ENCODE measurements at places on chromosomes 5 and 9. TPM values are rescaled to one million over a fixed set of nuclear protein-coding genes. Genes with fewer than 3 reads are reported as not detected.

- no peak overlapping the region for H3K27ac ChIP-seq
- no peak overlapping the region for H3K4me3 ChIP-seq
- H3K4me1 ChIP-seq = no peaks in the 10 kb centered on the region
- H3K36me3 ChIP-seq = no peaks in the 10 kb centered on the region
Measured at GRCh38 chr9:20405616-20406015, 216.7 kb downstream of the MLLT3 start.

DNA sequence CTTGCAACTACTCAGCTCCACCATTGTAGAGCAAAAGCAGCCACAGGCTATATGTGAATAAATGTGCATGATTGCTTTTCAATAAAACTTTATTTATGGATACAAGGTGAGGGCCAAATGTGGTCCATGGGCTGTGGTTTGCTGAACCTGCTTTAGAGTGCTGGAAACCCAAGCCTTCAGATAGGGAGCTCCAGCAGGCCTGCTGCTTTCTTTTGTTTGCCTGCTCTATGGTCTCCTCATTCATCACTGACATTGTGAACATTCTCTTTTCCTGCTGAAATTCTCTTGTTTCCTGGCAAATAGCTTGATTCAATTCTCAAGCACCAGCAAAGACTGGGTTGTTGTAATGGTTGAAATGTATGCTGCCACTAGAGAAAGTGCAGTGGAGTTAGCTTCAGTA is 26.0 kb downstream of the EGFLAM start:
- H3K4me3 ChIP-seq = no peak overlapping the region
- no peaks in the 10 kb centered on the region for H3K27me3 ChIP-seq
- H3K36me3 ChIP-seq = no peaks in the 10 kb centered on the region
- H3K27ac ChIP-seq = no peak overlapping the region
- no peak for DNase-seq

- peak; percentile 82 for DNase-seq
- H3K27ac ChIP-seq = peak within 1 kb of the TSS; percentile 97
- H3K4me1 ChIP-seq = peaks cover 11% of the 10 kb centered on the region
- H3K27me3 ChIP-seq = no peaks in the 10 kb centered on the region
- peak within 1 kb of the TSS; percentile 98 for H3K4me3 ChIP-seq
Measured at GRCh38 chr9:131393622-131394463, at the start of gene PRRC2B. TSS of gene PRRC2B (plus strand) at chr9:131394086. CDS start at chr9:131430145, 36,059 bp downstream.

DNA sequence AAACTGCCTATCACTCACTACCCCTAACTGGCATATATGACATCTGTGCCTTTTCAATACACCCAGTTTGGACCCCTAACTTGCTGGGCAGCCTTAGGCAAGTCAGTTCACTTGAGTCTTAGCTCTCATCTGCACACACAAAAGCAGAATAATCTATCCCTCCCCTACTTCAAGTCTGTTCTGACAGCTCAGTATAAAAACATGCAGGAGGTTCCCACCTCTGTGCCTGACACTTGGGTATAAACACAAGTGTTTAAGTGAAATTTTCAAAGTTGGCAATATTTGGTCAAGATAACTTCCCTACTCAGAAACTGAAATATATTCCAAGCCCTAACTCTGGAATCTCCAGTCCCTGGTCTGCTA is 12.6 kb downstream of the HNRNPH1 start:
- no peaks in the 10 kb centered on the region for H3K4me1 ChIP-seq
- no peak overlapping the region for H3K4me3 ChIP-seq
- H3K27ac ChIP-seq = no peak overlapping the region
- H3K36me3 ChIP-seq = no peaks in the 10 kb centered on the region

- no peak overlapping the region for H3K4me3 ChIP-seq
- no peaks in the 10 kb centered on the region for H3K27me3 ChIP-seq
- H3K4me1 ChIP-seq = no peaks in the 10 kb centered on the region
- no peaks in the 10 kb centered on the region for H3K36me3 ChIP-seq
- no peak overlapping the region for H3K27ac ChIP-seq
Measured at GRCh38 chr9:123266655-123267399, 1.6 kb downstream of the STRBP start.

DNA sequence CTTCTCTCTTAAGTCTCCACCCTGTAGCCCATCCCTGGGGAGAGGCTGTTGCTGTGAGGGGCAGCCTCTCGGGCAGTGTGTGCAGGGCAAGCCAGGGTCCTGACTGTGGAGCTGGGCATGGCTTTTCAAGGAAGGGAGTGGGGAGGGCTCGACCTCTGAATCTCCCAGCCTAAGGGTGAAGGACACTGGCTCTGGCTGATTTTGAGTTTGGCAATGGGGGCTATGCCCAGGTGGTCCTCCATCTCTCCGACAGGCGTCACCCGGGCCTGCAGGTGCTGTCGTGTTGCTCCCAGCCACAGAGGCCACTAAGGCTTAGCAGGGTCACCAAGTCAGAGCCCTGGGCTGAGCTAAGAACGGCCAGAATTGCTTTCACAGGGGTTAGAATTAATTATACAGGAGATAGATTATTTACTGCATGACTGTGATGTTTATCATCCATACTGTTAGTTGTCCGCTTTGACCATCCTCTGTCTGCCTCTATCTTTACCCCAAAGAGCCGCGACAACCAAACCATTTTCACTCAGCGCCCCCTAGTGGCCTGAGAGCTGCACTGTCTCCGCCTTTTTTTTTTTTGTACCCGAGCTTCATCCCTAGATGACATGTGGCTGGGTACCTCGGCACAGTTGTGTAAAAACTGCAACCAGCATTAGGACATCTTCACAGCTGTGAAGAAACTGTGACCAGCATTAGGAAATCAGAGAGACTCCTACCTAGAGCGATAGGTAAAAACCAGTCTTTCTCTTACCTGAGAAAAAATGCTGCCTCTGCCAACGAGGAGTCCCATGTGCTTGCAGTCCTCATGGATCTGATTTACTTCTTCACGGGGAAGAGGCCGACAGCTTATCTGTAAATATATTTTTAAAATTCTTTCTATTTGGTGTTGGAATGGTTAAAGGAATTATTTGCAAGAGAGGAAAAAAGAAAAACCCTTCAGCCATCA is 44.5 kb downstream of the AGXT2 start:
- H3K27me3 ChIP-seq = no peaks in the 10 kb centered on the region
- H3K4me3 ChIP-seq = no peak overlapping the region
- H3K36me3 ChIP-seq = no peaks in the 10 kb centered on the region
- H3K27ac ChIP-seq = no peak overlapping the region

DNA sequence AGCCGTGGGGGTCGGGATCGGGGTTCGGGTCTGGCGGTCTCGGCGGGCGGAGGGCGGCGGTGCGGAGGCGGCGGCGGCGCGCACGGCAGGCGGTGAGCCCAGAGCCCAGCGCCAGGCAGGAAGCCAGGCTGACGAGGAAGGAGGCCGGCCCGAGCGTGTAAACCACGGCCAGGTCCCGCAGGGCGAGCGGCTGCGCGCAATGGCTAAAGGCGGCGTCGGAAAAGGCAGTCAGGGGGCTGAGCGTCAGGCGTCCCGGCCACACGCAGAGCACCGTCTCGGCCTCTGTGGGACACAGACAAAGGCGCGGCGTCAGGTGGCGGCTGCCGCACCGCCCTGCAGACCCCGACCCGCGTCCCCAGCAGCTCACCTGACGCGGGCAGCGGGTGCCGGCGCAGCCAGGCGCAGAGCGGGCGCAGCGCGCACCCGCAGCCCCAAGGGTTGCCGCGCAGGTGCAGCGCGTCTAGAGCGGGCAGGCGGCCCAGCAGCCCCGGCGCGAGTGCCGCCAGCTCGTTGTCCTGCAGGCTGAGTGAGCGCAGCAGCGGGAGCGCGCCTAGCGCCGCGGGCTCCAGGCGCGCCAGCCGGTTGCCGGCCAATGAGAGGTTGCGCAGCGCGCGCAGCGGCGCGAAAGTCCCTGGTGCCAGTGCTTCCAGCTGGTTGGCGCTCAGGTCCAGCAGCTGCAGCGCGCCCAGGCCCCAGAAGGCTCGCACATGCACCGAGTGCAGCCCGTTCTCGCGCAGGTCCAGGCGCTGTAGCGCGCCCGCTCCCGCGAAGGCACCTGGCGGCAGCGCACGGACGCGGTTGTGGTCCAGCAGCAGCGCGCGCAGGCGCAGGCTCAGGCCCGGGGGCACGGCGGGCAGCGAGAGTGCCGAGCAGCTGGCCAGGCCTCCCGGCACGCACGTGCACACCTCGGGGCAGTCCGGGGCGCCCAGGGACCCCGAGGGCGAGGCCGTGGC is 671 bp downstream of the LRRC26 start:
- peaks cover 28% of the 10 kb centered on the region for H3K27me3 ChIP-seq
- DNase-seq = no peak
- H3K4me1 ChIP-seq = peaks cover 21% of the 10 kb centered on the region
- H3K4me3 ChIP-seq = peak overlapping the region; percentile 11
- no peak overlapping the region for H3K27ac ChIP-seq

DNA sequence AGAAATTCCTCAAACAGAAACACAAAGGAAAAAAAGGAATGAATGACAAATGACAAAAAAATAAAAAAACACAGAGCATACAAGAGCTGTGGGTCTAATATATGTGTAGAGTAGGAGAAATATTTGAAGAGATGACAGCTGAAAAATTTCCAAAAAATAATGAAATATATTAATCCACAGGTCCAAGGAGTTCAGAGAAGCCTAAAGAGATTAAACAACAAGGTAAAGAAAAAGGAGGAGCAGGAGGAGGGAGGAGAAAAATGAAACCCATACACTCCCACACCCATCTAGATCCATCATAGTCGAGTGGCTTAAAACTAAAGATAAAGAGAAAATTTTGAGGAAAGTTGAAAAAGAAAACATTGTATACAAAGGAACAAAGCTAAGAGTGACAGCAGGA is 182.4 kb upstream of the MAP3K1 start:
- H3K4me3 ChIP-seq = no peak overlapping the region
- no peaks in the 10 kb centered on the region for H3K36me3 ChIP-seq
- no peaks in the 10 kb centered on the region for H3K27me3 ChIP-seq
- DNase-seq = no peak
- no peak overlapping the region for H3K27ac ChIP-seq
- H3K4me1 ChIP-seq = no peaks in the 10 kb centered on the region

- H3K4me3 ChIP-seq = no peak overlapping the region
- no peaks in the 10 kb centered on the region for H3K27me3 ChIP-seq
- no peaks in the 10 kb centered on the region for H3K4me1 ChIP-seq
- DNase-seq = no peak
- no peaks in the 10 kb centered on the region for H3K36me3 ChIP-seq
Measured at GRCh38 chr5:36734422-36734821, 128.0 kb downstream of the SLC1A3 start.

DNA sequence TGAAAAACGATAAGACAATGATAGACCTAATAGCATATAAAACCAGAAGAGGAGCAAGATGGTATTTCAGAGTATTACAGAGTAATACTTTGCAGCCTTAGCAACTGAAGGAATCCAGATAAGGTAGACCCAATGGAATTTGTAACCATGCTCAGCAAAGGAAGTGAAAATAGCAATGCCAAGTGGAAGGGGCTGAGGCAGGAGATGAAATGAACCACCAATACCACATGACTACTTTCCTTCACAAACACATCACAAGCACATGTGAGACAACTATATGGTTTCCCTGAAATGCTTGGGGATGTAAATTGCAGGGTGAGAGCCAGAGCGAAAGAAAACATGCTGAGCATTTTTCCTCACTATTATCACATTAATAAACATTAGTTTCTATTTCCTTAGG is 79.8 kb upstream of the MELK start:
- H3K27me3 ChIP-seq = no peaks in the 10 kb centered on the region
- H3K27ac ChIP-seq = no peak overlapping the region
- H3K4me3 ChIP-seq = no peak overlapping the region
- no peak for DNase-seq

- no peaks in the 10 kb centered on the region for H3K27me3 ChIP-seq
- H3K36me3 ChIP-seq = no peaks in the 10 kb centered on the region
- no peak overlapping the region for H3K4me3 ChIP-seq
- H3K27ac ChIP-seq = no peak overlapping the region
- DNase-seq = no peak
Measured at GRCh38 chr5:154345255-154345952, 100.4 kb upstream of the SAP30L start.

GRCh38 chr9:20997503-20998076 is 33.9 kb downstream of the HACD4 start:
- H3K4me3 ChIP-seq = no peak overlapping the region
- H3K27me3 ChIP-seq = no peaks in the 10 kb centered on the region
- H3K4me1 ChIP-seq = no peaks in the 10 kb centered on the region
- H3K36me3 ChIP-seq = no peaks in the 10 kb centered on the region
- DNase-seq = no peak
- no peak overlapping the region for H3K27ac ChIP-seq

GRCh38 chr9:89079391-89079790 is 88.1 kb downstream of the S1PR3 start:
- H3K4me3 ChIP-seq = no peak overlapping the region
- H3K4me1 ChIP-seq = no peaks in the 10 kb centered on the region
- H3K27ac ChIP-seq = peak overlapping the region; percentile 29

- no peak for DNase-seq
- no peak overlapping the region for H3K4me3 ChIP-seq
- H3K36me3 ChIP-seq = no peaks in the 10 kb centered on the region
- no peak overlapping the region for H3K27ac ChIP-seq
- H3K4me1 ChIP-seq = no peaks in the 10 kb centered on the region
Measured at GRCh38 chr5:66932457-66932856, 264.1 kb downstream of the CD180 start.

GRCh38 chr9:27073841-27074728 is 34.9 kb upstream of the TEK start:
- no peak overlapping the region for H3K27ac ChIP-seq
- no peaks in the 10 kb centered on the region for H3K4me1 ChIP-seq
- H3K4me3 ChIP-seq = no peak overlapping the region
- no peaks in the 10 kb centered on the region for H3K36me3 ChIP-seq
- no peak for DNase-seq

DNA sequence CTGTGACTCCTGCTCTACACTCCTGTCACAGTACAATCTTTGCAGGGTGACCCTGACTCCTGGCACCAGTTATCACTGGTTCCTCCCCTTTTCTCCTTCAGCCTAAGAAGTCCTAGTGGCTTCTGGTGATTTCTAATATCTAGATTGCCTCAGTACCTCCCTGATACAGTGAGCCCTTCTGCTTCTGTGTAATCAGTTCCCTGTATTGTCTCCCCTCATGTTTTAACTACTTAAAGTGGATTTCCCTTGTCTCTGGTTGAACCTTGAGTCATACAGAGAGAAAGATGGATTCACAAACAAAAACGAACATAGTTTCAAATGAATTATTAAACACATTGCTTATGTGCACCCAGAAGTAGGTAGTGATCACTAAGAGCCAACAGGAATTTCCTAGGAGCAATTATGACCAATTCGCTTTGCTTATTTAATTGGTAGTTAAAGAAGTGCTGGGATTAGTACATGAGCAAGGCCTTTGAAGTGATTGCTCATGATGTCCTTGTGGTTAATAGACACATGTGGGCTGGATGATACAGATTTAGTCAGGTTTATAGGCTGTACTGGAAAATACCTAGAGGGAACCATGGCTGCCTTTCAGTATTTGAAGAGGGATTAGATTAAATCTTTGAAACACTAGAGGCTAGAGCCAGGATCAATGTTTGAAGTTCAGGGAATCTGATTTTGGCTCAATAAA is 145.8 kb upstream of the MEF2C start:
- no peak overlapping the region for H3K4me3 ChIP-seq
- no peak overlapping the region for H3K27ac ChIP-seq
- H3K27me3 ChIP-seq = no peaks in the 10 kb centered on the region
- DNase-seq = no peak
- no peaks in the 10 kb centered on the region for H3K4me1 ChIP-seq

The GNAQ gene
- total RNA-seq = 42.1 TPM

The PCDHGA6 gene
- 12.5 TPM for total RNA-seq

The NDST1 gene
- total RNA-seq = 19.5 TPM

The PCAT7 gene
- total RNA-seq = not detected

The TRPM3 gene
- 0.51 TPM for total RNA-seq

The TLR4 gene
- 18.6 TPM for total RNA-seq

The ROR2 gene
- total RNA-seq = 42.9 TPM

The PCDHB14 gene
- 14.7 TPM for total RNA-seq

The PCDHGB1 gene
- total RNA-seq = 7.4 TPM

The KCNMB1 gene
- 42.6 TPM for total RNA-seq
